ENCODE measurements at places on chromosomes 16 and 17.
A peak's percentile ranks its signal among the peaks of the same experiment; 100 is the strongest.

GRCh38 chr17:21001813-21002221, 41.0 kb downstream of the USP22 start:
- no peak for DNase-seq

GRCh38 chr17:2336852-2337543, at the start of gene SGSM2:
SGSM2 (plus strand) TSS chr17:2337501; CDS start chr17:2337689, 188 bp downstream.
- DNase-seq = peak; percentile 54

GRCh38 chr16:49352892-49353291, 20.7 kb upstream of the C16orf78 start:
- DNase-seq = no peak

- no peak for DNase-seq
Observed at GRCh38 chr17:3502466-3502865, 26.7 kb downstream of the ASPA start.

DNA sequence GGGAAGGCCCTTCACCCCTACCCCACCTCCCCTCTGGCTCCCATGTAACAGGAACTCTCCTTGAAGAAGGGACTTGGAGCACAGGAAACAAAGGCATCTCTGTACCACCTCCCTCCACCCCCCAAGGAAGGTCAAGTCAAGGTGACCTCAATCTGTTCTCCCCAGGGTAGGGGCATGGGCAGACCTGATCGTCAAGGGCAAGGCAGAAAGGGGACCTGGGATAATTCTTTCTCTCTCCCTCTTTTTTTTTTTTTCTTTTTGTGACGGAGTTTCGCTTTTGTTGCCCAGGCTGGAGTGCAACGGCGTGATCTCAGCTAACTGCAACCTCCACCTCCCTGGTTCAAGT, 4.3 kb upstream of the STAT5A start:
- DNase-seq = no peak

- DNase-seq = no peak
Observed at GRCh38 chr16:13093661-13094060, 192.3 kb downstream of the SHISA9 start.

DNA sequence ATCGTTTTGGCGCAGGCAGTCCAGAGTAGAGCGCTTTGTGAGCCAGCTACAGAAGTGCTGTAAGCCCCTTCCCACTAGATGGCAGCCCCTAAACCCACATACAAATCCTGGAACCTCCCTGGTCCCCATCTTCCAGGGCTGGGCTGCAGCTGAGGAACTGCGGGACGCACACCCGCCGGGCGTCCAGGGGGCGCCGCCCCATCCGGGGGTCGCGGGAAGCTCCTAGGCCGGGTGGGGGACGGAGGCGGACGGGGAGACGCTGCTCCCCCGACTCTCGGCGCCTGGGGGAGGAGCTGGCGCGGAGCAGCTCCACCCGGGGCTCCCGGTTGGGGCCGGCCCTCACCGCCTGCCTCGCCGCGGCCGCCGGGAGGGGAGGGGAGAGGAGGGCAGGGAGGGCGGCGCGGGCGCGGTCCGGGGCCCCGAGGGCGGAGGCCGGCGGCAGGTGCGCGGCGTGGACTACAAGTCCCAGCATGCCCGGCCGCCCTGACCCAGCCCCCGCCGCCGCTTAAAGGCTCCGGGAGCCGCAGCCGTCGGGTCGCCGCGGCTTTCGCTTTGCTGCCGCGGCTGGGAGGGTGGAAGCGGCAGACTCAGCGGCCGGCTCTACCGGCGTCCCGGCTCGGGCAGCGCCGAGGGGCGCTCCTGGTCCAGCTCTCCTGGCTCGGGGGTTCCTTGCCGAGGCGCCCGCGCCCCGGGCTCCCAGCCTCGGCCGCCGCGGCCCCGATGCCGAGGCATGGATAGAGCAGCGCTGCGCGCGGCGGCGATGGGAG, at the start of gene KSR1:
Gene KSR1, plus strand, starts transcription at position 535 of the 767 bp plus-strand sequence. Its CDS starts 196 bp downstream, at position 731.
- peak; percentile 70 for DNase-seq

DNA sequence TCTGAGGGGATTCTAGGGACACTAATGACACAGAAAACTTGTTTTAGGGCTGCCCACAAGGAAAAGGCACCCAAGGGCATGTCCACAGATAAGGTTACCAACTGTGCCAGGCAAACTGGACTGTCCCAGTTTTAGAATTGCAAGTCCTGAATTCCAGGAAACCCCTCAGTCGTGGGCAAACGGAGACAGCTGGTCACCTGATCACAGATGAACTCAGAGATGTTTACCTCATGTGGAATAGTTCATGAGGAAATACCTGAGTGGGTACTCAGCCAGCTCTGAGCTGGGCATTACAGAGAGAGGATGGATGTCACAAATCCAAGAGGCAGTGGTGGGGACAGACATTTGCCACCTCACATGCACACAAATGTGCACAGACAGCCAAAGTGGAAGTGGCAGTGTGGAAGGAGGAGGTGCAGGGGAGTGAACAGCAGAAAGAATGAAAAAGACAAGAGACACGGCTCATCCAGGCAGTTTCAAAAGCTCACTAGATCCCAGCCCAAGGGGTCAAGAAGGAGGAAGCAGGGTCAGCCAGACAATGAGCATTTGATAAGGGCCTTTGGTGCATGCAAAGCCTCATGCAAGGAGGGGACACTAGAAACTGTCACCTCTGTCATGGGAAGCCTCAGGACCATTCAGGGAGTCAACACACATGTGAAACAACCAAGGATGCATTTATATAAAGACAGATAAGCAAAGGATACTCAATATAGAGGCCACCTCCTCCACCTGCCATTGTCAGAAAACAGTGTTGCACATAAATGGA, 24.8 kb downstream of the TTLL6 start:
- DNase-seq = no peak

DNA sequence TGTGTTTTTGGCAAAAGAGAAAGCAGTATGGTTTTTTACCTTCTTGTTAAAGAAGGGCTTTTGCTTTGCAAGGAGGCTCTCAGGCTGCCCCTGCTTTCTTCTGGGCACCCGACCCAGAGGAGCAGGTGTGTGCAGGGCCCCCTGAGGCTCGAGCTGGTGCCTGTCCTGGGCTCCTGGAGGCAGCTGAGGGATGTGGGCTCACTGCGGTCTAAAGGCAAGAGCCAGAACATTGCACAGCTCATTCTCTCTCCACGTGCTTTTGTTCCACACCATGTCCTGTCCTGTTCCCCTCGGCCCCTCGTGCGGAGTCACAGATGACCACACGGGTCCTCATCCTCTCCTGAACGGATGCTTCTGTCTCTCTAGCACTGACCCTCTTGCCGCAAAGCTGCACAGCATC, 36.7 kb upstream of the CAPN15 start:
- DNase-seq = no peak
